Hematopoietic multipotent progenitor cell (in vitro differentiated cells): ENCODE measurements at places on chromosomes 6 and 20.

GRCh38 chr6:41073203-41073967 is 611 bp downstream of the NFYA start:
- peak; percentile 43 for DNase-seq

DNA sequence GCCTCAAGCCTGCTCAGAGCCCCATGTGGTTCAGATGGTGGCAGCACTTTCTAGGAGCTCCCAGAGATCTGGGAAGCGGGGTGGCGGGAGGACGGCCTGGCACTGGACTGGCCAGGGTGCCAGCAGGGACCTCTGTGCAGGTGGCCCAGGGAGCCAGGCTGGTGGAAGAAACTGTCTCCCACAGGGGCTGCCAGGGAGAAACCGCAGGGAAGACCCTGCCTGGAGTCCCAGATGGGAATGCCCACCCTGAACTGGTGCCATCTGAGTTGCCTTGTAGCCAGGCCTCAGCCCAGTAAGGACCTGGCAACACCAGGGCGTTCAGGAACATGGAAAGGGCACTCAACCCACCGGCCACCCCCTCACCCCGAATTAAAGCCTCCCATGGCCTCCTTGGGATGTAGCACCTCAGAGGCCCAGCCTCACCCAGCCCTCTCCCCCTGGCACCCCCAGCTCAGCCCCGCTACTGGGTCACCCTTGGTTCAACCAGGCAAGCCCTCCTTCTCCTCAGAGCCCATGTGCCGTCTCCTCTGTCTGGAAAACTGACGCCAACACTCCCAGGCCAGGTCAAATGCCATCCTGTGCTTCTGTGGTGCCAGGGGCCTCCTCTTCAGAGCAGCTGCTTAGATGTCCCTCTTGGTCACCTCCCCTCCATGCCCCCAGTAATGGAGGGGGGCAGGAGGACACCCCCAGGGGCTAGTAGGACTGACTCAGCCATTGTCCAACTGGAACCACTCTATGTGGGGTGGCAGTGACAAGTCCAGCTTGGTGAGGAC is 5.9 kb upstream of the C20orf144 start:
- no peak for DNase-seq

- DNase-seq, result no peak
These were observed 349.9 kb upstream of the FLRT3 start for GRCh38 chr20:14687313-14687712.

- DNase-seq, result no peak
These were observed 4.8 kb upstream of the NHSL1 start for GRCh38 chr6:138503881-138504680.

DNA sequence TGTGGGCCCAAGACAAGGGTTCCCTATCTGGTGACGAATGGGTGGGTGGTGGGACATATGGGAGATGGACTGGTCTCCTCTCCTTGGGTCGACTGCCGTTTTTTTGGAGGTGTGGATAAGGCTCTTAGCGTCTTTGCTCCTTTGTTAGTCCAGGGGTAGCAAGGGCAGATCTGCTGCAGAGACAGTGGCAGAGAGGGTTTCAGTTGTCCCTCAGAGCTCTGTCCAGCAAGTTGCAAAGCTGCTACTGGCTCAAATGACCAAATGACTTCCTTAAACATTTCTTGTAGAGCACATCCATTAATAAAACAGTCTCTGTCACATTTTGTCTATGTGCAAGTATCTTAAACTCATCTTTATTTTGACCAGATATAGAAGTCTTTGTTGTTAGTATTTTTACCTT is 508.0 kb upstream of the ADGRB3 start:
- no peak for DNase-seq

DNA sequence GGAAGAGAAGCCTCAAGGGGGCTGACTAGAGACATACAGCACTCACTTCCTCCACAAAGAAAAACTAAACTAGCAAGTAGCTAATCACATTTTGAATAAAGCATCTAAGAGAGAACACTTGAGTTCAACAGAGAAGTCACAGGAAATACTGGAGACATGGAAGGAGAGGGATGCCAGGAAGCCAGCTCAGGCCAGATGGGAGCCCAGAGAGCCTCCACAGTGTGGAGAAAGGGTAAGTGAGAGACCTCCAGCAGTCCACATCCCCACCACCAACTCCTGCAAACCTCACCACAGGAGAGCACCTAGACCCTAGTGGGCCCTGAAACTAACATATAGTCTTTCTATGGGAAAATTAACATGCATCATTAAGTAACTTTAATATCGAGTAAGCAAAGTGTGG is 79.2 kb downstream of the EPM2A start:
- DNase-seq, result no peak

DNA sequence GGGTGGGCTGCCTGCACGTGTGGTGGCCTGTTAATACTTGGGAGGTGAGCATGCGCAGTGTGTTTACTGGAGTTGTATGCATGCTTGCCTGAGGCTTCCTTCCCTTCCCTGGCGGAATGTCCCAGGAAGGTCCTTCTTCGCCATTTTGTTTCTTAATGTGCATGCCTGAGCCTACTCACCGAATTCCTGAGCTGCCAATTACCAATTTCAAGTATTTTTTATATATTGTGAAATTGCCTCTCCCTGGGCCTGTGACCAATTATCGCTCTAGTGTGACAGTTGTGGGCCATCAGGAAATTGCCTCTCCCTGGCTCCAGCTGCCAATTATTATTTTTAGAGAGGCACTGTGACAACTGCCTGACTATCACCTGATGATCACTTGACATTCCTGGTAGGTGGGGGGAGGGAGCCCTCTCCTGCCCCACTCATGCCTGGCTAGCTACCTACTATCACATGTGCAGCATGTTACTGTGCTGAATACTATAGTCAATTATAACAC is 70.0 kb downstream of the FAM50B start:
- DNase-seq, result no peak

- no peak for DNase-seq
These were observed 56.2 kb downstream of the SLC22A2 start for GRCh38 chr6:160202411-160202810.

DNA sequence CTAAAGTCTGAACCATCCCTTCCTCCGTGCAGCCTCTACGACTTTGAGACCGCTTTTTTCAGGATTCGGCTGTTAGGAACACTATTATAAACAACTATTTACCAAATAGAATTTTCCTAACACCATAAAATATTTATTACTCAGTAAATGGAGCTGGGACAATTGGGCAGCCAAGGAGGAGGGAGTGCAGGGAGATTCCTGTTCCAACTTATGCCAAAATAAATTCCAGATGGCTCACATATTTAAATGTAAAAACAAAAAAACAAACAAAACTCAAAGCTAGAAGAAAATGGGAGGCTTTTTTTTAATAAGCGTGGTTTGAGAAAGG is 48.1 kb downstream of the TCP11 start:
- no peak for DNase-seq
